ENCODE measurements at places on chromosomes 7 and 10.

- DNase-seq, result no peak
Measured at GRCh38 chr10:1274701-1275544, 218.7 kb downstream of the WDR37 start.

DNA sequence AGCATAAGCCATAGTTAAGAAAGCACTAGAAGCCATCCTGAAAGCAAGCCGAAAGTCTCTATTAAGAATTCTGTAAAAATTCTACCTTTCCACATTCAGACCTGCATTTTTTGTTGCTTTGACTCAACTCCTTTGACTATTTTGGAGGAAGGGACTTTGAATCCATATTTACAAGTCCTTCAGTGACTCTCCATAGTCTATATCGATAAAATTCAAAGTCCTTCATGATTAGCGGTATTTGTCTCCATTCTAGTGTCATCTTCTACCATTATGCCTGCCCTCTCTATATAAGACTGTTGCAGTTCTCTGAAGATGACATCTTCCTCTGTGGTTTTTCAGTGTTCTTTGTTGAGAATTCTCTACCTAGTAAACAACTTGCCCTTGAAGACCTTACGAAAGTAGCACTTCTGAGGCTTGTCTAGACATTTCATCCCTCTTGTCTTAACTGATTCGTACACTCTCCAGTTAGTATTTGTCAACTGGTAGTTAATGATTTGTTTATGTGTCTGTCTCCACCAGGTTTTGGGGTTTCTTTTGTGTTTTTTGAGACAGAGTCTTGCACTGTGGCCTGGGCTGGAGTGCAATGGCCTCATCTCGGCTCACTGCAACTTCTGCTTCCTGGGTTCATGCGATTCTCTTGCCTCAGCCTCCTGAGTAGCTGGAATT lies 1.7 kb downstream of the CCSER2 start:
- DNase-seq, result no peak

- no peak for DNase-seq
Measured at GRCh38 chr7:31116615-31117014, 64.5 kb downstream of the ADCYAP1R1 start.

- DNase-seq, result no peak
Measured at GRCh38 chr10:17709492-17709891, 42.5 kb upstream of the TMEM236 start.

GRCh38 chr10:112852306-112852705 lies 97.7 kb upstream of the TCF7L2 start:
- no peak for DNase-seq

DNA sequence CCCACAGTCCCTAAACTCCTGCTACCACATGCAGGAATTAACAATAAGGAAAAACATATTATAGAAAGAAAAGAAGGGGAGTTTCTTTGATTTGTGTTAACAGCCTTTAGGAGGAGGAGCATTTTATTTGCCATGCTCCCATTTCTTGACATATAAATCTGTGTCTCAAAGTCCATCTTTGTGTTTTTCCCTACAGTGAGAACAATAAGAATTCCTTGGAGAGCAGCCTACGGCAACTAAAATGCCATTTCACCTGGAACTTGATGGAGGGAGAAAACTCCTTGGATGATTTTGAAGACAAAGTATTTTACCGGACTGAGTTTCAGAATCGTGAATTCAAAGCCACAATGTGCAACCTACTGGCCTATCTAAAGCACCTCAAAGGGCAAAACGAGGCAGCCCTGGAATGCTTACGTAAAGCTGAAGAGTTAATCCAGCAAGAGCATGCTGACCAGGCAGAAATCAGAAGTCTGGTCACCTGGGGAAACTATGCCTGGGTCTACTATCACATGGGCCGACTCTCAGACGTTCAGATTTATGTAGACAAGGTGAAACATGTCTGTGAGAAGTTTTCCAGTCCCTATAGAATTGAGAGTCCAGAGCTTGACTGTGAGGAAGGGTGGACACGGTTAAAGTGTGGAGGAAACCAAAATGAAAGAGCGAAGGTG lies 4.1 kb downstream of the IFIT2 start:
- DNase-seq, result no peak

DNA sequence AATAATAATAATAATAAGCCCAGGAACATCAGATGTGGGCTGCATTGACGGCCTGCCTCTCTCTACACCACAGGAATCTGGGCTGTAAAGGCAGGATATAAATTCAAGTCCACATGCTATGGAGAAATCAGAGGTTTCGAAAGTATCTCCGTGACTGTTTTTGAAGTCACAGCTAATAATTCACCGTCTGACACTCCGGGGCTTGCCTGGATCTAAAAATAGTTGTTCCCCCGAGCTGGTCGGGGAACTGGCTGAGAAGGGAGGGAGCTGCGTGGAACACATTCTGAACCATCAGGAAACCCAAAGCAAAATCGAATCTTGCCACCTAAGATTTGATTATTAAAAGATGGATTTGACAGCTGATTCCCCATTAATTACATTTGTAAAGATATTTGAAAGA lies 35.4 kb downstream of the KLF6 start:
- no peak for DNase-seq

GRCh38 chr10:96287392-96288105 lies 16.2 kb upstream of the BLNK start:
- no peak for DNase-seq

DNA sequence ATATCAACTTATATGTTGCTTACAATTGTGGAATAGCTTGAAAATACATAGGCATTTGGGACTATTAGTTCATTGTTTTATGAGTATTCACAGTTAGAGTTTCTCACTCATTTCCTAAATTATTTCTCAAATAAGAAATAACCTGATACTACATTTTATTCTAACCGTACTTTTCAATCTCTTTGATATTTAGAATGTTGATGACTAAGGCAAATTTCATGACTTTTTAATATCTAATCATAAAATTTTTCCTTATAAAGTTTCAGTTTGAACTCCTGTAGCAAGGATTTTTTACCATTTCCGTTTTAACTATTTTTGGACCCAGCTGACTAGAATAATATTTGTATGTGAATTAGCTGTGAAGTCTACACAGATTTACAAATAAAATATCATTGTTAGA lies 41.3 kb upstream of the GNAI1 start:
- DNase-seq, result no peak

DNA sequence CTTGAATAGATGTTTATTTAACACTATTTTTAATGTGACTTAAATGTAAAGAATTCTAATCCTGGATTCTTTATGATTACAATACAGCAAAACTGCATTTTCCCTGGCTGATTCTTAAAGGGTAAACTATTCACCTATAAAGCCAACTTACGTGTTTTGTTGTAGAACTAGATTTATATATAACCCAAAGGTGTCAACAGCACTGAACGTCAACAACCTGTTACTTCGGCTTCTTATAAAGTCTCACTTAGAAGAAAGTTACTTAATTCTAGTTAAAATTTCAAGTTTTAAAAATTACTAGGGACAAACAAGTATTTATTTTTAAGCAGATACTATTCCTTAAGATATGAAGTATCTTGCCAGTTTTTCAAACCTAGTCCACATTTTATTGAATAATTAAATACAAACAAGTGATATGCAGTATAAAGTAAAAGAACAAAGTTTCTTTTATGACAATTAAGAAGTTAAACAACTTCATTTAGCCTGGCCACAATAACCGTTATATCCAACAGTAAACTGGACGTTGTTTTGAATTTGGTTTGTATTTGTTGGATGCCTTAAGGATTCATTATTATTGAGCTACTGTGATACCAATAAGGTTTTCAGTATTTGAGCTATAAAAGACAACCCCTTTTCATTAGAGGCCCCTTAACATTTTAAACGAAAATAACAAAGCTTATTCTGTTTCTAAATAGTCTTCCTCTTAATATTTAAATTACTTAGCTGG lies 83.1 kb downstream of the SNX10 start:
- no peak for DNase-seq

DNA sequence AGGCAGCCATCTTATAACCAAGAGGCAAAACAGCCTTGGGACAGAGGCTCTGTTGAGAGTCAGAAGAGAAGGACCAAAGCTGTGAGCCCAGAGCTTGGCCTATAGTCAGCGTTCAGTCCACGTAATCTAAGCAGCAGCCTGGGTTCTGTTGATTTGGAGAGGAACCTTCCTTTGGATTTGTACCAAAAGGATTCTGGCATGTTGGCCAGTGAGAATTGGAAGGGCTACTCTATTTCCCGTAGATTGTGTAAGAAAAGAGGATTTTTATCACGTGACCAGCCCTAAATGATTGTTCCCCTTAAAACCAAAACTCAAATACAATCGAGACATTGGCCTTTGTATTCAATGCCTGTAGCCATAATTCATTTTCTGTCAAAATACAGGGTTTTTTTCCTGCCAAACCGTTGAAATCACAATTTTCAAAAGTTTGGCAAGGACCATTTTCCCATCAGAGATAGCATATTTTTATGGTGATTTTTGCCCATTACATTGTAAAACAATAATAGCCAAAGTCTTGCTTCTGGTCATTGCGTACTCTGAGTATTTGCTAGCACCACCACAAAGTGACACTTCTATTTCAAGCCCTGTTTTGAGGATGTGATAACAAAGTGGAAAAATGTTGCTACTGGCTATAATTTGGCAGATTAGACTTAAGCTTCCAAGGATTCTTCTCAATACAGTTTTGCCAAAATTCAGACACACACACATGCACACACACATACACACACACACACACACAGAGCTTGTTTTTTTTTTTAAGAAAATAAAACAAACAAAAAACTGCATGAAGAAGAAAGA lies 23.1 kb upstream of the BMPER start:
- DNase-seq, result no peak

GRCh38 chr10:132412316-132413192 lies 15.6 kb downstream of the PWWP2B start:
- DNase-seq, result no peak

- DNase-seq, result no peak
Measured at GRCh38 chr10:31930023-31930751, 1.6 kb upstream of the ARHGAP12 start.

GRCh38 chr10:73857446-73857845 lies 16.9 kb downstream of the CAMK2G start:
- no peak for DNase-seq

DNA sequence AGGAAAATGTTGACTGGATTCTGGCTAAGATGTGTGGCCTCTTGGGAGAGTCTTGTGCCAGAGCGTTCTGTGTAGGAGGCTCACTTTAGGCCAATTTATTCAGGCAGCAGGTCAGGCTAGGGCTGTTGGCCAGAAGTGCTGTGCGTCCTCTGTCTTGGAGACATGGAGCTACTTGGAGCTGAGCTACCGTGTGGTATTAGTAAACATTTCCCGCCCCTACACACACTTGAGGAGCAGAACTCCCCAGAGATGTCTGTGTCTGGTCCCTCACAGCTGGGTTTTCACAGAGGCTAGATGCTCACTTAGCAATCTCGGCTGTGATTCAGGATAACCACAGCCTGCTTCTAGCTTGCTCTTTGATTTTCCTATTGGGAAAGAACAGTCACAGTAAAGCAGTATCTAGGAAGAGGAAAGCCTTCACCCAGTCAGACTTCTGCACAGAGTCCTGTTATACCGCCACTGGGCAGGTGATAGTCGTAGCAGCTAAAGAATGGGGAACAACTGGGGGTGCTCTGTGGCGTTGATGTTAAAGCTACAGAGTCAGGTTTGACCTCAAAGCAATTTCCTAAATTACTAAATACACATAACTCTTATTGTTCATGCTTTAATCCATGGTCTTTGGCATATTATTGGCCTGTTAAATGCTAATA lies 86.7 kb downstream of the MDFIC start:
- DNase-seq, result peak; percentile 77

GRCh38 chr7:23106057-23106822 lies 655 bp downstream of the KLHL7 start:
- peak; percentile 76 for DNase-seq
